ENCODE measurements at places on chromosomes 3 and 15.

- no peak for DNase-seq
These were observed 59.3 kb upstream of the LMOD3 start for GRCh38 chr3:69181592-69182211.

GRCh38 chr3:10962481-10963036, 30.0 kb upstream of the SLC6A1 start:
- DNase-seq = no peak

GRCh38 chr3:24062916-24063315, 117.8 kb downstream of the NR1D2 start:
- DNase-seq = no peak

DNA sequence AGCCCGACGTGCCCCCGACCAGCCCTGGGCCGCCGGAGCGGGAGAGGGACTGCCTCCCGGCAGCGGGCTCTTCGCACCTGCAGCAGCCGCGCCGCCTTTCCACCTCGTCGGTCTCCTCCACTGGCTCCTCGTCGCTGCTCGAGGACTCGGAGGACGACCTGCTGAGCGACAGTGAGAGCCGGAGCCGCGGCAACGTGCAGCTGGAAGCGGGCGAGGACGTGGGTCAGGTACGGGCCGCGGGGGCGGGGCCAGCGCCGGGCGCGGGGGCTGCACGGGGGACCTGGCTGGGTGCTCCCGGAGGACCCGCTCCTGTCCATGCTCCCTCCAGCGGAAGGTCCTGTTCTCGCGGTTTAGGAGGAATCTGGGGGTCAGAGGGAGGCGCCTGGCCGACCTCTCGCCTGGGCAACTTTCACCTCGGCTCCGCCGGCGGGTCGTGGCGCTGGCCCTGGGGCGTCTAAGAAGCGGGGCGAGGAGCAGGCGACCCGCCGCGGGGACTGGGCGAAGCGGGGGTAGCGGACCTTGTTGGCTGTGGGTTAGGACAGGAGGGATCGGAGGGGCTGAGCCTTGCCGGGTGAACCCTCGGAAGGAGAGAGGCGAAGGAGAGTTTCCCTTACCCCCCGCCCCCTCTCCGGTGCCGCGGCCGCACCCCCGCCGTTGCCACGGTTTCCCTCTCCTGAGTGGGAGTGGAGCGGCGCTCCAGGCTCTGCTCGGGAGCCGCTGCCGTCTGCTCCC, 682 bp downstream of the ITPKA start:
- peak; percentile 39 for DNase-seq

DNA sequence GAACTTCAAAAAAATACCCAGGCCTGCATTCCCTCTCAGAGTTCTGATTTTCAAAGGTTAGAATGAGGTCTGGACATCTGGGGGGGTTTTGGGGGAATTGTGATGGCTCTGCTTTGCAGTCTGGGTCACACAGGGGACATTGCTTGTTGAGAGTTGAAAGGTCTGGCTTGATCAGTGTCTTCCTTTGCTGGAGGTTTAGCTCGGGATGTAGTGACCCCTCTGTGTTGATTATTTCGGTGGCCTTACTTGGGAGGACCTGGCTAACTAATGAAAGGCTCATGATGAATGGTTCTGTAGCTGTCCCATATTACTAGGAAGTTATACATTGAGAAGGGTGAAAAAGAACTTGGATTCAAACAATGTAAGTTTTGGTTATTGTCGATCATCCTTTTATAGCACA, 23.7 kb downstream of the TPM1 start:
- no peak for DNase-seq

GRCh38 chr3:171776839-171777583, 33.3 kb downstream of the PLD1 start:
- DNase-seq = no peak

DNA sequence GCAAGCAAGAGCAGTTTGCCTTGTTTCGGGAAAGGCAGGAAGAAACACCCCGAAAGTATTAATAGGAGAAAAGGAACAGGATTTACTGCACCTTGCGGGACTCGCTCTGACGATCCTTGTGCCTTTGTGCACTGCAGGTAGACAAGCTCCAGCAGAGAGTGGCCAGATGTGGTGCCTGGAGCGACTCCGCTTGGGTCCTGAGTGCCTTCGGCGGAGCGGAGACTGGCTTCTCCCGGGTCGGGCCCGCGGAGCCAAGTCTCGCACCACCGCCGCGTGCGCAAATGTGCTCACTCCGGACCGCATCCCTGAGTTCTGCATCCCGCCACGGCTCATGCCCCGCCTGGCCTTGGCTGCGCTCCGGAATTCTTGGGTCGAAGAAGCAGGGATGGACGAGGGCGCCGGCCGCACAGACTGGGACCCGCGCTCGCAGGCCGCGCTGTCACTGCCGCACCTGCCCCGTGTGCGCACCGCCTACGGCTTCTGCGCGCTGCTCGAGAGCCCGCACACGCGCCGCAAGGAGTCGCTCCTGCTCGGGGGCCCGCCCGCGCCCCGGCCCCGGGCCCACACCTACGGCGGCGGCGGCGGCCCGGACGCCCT, 769 bp downstream of the C2CD4A start:
- peak; percentile 42 for DNase-seq

DNA sequence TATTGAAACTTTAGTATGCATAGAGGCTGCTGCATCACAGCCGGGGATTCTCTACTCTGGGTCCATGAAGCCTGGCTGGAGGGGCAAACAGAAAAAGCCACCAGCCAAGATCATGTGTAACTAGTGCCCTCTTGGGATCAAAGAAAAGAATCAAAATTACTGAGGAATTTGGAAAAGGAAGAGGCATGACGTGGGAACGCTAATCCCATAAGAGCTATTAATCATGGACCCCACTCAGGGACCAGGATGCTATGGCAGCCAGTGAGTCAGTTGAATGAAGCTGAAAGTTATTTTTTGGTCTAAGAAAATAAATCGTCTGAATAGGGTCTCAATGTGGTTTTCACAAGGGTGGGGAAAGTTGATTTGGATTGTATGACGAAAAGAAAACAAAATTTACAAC, 1165.1 kb downstream of the ROBO2 start:
- no peak for DNase-seq

DNA sequence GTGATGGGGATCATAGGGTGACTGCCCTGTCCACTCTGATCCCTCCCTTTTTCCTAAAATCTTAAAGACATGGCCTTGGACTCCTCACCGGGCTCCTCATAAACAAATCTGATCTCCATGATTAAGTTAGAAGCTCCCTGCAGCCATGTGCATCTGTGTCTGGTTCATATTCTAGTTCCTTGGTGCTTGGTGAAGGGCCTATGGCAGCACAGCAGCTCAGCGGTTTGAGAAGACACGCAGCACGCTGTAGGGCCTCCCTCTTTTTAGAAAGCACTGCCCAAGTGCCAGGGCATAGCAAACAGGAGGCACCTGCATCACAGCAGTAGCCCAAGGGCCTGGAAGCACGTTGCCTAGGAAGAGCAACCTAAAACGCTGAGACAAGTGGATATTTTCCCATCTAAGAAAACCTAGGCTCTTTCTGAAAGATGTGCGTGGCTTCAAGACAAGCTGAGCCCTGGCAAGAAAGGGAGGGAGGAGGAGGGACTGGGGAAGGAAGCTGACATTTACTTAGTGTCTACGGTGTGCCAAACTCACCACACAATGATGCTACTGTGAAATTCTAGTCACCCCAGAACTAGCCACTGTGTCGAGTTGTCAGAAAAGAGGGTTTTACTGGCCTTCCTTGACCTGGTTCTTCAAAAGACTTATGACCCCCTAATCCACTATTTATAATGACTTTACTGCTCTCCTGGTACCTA, 14.9 kb upstream of the ULK3 start:
- DNase-seq = no peak

- DNase-seq = no peak
These were observed 152.9 kb upstream of the TGFBR2 start for GRCh38 chr3:30453360-30454039.

DNA sequence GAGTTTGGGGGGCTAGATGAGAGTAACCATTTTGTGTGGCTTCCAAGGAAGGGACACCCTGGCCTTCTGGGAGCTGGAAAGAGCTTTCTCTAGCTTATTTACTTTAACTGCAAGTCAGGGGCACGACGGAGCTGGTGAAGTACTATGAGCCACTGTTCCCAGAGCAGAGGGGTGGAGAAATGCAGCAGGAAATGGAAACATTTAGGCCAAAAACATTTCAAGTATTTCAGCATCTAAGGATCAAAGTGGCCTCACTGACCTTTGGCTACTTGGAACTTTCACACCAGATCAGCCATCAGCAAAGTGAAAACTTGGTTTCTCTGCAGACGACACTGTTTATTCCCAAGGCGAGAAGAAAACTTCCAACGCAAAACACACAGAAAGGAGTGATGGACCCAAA, 7.9 kb downstream of the DGKG start:
- DNase-seq = no peak

DNA sequence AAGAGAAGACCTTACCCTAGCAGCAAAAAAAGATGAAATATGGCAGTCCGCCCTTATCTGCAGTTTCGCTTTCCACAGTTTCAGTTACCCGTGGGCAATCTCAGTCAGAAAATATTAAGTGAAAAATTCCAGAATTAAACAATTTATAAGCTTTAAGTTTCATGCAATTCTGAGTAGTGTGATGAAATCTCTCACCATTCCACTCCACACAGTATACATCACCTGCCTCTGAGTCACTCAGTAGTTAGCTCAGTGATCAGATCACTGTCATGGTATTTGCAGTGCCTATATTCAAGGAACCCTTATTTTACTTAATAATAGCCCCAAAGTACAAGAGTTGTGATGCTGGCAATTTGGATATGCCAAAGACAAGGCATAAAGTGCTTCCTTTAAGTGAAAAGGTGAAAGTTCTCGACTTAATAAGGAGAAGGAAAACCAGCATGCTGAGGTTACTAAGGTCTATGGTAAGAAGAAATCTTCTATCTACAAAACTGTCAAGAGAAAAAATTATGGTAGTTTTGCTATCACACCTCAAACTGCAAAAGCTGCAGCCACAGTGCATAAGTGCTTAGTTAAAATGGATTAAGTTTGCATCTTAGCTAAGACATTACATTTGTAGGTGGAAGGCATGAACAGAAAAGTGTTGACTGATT, 48.1 kb downstream of the HSPBAP1 start:
- no peak for DNase-seq

DNA sequence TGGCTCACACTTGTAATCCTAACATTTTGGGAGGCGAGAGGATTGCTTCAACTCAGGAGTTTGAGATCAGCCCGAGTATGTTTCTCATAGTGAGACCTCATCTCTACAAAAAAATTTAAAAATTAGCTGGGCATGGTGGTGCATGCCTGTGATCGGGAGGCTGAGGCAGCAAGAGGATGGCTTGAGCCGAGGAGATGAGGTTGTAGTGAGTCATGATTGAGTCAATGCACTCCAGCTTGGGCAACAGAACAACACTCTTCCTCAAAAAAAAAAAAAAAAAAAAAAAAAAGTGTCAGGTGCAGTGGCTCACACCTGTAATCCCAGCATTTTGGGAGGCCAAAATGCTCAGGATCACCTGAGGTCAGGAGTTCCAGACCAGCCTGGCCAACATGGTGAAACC, 2.4 kb downstream of the RPL39L start:
- no peak for DNase-seq

GRCh38 chr3:196997311-196997710, 28.7 kb upstream of the PIGZ start:
- no peak for DNase-seq

Data from activated naive CD4-positive, alpha-beta T cell treated with Interleukin-2 at 50 U/mL for 16 hours (primary cell).